Central memory CD4-positive, alpha-beta T cell (primary cell): ENCODE measurements at places on chromosomes 5 and 9.

GRCh38 chr9:19411316-19411715 lies 2.5 kb downstream of the ACER2 start:
- no peak for DNase-seq

DNA sequence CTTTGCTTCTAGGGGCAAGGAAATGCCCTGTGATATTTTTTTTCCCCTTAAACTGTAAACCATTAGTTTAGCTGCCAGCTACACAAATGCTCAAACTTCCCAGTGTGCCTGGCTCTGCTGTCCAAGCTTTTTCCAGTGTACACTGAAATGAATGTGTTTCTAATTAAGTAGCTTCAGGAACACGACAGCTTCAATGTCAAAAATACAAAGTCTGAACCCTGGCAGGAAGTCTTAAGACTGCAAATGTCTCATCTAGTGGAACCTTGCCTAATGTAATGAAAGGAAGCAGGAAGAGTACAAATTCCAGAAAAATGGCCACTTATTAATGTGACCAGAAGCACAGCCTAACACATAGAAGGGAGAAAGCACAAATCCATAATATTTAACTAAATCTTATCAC lies 255.2 kb downstream of the CRB2 start:
- no peak for DNase-seq

GRCh38 chr5:40798801-40799210 lies 632 bp upstream of the PRKAA1 start:
- no peak for DNase-seq

GRCh38 chr5:54013556-54014194 lies 296.7 kb downstream of the ARL15 start:
- DNase-seq = no peak

DNA sequence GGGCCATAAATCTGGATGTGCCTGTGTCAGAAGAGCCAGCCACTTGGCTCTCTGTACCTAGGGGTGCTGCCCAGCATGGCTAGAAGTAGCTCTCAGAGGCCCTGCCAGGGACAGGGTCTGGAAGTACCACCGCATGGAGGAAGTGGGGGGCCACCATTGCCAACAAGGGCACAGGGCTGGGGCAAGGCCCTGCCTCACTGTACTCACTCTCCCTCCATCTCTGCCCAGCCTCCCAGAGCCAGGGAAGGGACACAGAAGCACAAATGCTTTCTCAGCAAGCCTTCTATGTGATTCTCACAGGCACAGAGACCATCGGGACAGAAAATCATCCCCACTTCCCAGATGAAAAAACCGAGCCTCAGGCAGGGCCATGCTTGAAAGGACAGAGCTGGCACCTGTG lies 138.1 kb downstream of the C5orf15 start:
- DNase-seq = no peak

DNA sequence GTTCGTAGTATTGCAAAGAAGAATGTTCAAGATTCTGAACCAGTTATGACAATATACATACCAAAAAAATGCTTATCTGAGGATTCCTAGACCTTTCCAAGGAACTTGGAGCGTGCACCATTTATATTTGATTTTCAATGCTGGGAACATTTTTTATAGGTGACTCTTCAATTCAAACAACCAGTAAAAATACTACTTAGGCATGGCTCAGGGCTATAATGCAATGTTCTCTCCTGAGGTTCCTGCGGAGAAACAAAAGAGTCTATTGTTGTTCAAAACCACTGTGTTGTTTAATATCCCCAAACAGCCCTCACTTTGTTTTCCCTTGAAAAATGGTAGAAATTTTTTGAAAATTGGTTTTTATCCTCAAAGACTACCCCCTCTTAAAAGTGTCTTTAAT lies 335.7 kb upstream of the IZUMO3 start:
- DNase-seq = no peak

GRCh38 chr5:119370486-119370885 lies 14.7 kb downstream of the TNFAIP8 start:
- DNase-seq = no peak
